Activated naive CD8-positive, alpha-beta T cell treated with anti-CD3 and anti-CD28 coated beads, Interleukin-2, amount 50 U/mL, for 24 hours (primary cell): ENCODE measurements at places on chromosomes 16 and 17.

DNA sequence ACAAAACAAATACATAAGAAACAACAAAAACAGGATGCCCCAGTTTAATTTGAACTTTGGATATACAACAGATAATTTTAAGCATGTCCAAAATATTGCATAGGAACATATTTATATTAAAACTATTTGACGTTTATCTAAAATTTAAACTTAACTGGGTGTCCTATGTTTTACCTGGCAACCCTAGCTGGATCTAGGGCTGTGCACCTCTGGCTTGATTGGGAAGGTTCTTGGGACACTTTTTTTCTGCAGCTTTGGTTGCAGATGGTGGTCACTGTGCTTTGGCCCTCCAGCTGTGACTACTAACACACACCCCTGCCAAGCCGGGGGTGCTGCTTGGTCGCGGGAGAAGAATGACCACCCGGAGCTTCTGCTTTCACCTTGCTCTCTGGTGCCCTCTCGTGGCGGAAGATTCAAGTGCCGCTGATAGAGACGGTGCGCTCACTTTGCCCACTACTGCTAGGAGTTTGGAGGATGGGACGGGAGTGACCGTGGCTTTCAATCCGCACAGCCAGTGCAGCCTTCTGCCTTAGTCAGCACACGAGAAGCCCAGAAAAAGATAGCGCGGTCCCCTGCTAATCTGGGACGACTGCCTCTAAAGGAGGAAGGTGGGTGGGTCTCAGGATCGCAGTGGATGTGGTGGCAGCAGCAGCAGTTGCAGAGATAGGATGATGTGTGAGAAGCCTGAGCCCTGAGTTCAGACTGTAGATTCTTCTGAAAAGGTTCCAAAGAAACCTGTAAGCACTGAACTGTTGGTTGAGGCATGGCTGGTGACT lies 6.7 kb downstream of the SPACA3 start:
- DNase-seq: peak; percentile 86

GRCh38 chr17:62064791-62065563 lies at the start of gene MED13:
Gene MED13 (minus strand): TSS chr17:62065278. CDS start chr17:62065205, 73 bp downstream.
- peak; percentile 61 for DNase-seq

DNA sequence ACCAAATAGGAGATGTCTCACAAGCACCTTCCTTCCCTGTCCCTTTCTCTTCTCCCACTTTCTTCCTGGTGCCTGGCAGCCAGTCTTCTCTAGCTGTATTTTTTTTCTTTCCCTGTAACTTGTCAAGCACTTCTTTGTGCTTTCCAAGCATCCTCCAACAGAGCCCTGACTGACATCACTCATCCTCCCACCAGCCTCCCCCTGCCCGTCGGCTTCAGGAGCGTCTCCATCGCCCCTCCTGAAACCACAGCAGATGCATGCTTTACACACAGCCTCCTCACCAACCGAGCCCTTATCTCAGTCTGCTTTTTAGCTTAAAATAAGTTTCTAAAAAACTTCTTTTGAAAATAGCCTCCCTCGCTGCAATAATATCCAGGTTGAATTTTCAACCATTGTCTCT lies 268.7 kb upstream of the CDH5 start:
- DNase-seq: no peak

DNA sequence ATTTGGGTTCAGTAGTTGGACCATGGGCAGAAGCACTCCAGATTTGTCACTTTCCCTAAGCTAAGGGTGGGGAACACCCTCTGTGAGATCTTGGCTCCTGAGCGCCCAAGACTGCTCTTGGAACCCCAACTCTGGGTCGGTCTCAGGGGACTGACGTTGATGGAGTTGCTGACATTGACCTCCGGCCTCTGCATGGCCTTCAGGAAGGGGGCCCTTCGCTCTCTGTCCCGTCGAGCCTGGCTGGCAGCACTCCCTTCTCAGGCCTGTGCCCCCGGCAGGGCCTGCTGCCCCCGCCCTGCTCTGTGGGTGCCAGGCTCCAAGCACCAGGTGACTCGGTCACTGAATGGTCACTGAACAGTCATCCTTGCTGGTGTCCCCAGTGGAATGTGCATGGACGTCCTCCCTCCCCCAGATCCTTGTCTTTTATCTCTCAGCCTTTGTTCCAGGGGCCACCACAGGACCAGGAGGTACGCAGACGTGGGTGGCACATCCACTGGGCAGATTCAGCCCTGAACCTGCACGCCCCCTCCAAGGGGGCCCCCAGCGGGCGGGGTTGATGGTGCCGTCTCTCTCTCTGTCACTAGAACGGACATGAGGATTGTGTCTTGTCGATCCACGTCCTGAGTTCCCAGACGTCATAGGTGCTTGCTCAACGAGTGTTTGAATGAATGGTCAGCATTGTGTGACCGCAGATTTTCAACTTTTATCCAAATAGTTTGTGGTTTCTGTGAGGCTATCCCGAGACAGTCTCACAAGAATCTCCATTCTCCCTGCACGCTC lies 314.5 kb downstream of the SEC14L1 start:
- DNase-seq: peak; percentile 55

DNA sequence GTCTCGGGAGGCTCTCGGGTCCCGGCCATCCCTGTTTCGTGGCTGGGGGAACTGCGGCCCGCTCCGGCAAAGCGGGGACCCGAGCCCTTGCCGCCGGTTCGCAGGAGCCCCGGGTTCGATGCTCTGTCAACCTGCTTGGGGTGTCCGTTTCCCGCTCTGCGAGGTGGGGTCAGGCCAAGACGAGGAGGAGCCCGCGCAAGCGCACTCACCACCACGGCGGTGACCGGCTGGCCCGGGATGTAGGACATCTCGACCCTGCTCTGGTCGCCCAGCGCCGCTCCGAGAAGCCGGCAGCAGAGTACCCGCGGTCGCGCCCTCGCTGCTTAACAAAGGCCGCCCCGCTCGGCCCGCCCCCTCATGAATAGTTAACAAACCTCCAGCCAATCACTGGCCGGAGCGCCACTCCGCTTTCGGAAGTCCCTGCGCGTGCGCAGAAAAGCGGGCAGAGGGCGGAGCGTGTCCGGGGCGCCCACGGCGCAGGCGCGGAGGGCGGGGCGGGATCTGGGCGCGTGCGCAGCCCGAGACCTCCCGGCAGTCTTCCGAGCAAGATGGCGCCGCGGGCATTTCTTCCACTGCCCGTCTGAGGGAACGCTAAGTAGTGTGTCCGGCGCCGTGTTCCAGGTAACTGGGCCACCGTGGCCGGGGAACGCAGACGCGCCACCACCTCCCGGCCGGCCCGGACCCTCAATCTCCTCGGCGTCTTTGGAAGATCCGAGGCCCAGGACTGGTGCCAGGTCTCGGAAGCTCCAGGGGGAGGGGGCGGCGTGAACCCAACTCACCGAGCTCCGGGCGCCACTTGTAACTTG lies at the start of the genes EMC6 and TAX1BP3:
TSS of gene EMC6 (plus strand) at position 534 of the 806 bp plus-strand sequence. CDS start 335 bp downstream, outside the sequence.
TSS of gene TAX1BP3 (minus strand) at position 300 of the 806 bp plus-strand sequence. CDS start at position 248, 52 bp downstream.
- peak; percentile 100 for DNase-seq

DNA sequence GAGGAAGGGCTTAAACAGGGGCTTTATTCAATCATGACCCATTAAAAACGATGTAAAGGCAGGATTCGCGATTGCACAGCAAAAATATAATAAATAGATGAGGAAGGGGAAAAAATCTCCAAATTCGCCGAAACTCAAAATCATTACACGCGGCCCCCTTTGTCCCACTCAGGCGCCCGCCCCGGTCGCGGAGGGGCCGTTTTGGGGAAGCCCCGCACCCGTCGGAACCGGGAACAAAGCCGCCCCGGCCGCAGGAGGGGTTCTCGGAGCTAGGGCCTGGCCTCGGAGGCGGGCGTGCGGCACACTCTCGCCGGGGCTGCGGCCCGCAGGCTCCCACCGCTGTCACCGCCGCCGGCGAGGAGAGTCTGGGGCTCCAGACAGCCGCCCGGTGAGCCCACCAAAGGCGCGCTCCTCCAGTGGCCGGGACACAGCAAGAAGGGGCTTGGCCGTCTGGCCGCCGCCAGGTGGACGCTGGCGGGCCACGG lies 521 bp downstream of the C16orf87 start:
- peak; percentile 41 for DNase-seq

DNA sequence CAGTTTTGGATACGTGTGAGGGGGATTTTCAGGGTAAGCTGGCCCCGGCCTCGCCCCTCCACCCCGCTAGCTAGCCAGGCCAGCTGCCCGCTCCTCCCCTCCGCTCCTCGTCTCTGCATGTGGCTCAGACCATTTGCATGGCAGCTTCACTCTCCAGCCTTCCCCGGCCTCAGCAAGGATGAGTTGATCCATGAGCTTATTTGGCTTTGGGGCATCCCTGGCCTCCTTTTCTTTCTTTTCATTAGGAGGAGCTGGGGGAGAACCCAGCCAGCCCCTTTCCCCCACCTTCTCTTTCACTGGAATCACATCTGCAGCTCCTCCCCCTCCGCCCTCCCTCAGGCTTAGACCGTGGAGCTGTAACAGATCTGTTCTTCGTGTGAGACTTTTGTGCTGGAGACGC lies 30.7 kb downstream of the ELAC2 start:
- DNase-seq: no peak

- no peak for DNase-seq
These were observed 48.0 kb upstream of the RBFOX3 start for GRCh38 chr17:79658811-79659207.

- DNase-seq: peak; percentile 57
These were observed 323.8 kb upstream of the TNRC6C start for GRCh38 chr17:77634710-77635109.

DNA sequence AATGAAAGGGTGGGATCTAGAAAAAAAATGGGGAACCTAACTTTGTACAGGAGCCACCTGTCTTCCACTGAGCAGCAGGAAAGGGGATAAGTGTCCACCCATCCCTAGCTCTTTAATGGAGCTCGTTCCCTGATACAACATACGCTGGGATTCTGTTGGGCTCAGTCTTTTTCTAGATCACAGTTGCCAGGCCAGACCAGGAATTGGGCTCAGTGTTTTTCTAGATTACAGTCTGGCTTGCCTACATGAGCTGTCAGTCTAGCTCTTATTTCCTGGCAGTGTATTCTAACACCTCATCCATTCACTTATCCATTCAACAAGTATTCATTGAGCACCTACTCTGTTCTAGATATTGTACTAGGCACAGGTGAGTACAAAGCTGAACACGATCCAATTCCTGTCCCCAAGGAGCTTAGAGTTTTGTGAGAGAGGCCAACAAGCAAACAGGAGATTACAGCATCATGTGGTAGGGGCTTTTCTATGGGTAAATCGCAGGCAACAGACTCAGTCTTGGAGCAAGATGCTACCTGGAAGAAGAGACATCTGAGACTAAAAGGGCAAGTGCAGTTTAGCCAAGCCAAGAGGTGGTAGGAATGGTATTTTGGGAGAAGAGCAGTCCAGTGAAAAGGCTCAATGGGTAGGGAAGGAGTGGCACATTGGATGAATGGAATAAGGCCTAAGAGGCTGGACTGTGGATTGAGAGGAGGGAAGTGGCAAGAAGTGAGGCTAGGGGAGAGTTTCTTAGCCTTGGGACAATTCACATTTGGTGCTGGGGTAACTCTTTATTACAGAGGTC lies 138.0 kb upstream of the HS3ST2 start:
- DNase-seq: no peak

DNA sequence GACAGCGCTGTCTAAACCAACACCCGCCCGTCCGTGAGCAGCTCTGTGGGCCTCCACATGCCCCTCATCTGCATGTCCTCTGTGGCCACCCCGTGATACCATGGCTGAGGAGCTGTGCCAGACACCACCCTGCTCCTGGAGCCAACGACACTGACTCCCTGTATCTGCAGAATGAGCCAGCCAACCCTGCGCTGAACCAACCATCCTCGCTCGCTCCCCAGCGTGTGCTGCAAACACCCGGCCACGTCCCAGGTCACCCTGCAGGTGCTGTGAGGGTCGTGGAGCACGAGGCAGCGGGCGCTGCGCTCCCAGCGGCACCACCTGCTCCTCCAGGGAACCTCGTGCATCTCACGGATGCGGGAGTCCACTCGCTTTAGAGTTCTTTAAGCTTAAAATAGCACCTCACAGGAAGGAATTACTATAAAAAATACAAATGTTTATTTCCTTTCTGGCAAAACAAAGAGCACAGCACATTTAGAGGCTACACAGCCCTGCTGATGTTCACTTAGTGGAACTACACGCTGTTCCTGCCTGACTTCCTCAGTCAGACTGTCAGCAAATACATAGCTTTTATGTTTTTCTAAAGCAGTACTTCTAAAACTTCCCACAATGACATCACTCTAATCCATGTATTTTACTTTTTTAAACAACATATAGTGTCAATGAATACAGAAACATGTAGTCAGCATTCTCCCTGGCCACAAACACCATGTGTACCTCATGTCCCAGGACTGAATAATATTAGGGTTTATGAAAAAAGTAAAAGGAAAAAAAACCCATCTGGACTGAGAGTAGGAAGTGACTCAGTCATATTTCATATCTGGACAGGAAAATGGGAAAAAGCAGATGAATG lies 43.5 kb downstream of the MAP1LC3B start:
- no peak for DNase-seq

DNA sequence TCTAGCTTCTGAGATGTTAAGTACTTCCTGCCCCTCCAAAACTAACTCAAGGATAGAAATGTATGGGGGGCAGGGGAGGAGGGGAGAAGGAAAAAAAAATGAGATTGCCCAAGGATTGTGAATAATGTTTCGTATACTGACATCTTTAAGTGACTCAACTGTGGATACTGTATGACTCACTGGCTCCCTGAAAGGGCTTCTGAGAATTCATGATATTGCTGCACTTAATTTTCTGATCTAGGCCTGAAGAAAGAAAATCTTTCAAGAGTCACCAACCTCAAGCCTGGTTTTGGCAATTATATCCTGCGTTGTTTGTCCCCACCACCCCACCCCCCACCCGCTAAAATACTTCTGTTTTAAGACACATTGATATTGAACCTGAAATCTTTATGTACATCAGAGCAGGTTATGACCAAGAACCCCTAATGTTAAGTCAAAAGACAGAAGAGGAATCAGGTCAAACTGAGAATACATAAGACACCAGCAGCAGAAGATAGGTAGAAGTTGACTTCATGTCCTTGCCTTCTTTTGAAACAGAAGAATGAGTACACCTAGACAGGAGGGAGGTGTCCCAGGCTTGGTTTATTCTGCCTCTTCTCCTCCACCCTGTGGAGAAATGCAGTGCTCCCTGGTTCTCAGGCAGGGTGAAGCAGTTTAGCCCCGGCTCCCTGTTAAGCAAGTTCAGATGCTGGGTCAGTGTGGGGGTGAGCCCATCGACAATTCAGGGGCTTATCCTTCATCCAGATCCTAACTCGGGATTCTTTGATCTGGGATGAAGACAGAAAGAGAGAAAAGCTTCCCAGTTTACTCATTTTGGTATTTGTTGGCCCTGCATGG lies 3.3 kb upstream of the FBXL20 start:
- DNase-seq: peak; percentile 4

- no peak for DNase-seq
These were observed 16.7 kb downstream of the CDK5R1 start for GRCh38 chr17:32503251-32504165.

- DNase-seq: no peak
These were observed 7.3 kb upstream of the CPHXL start for GRCh38 chr16:75733305-75734211.
